ENCODE measurements at places on chromosomes 4 and X.

DNA sequence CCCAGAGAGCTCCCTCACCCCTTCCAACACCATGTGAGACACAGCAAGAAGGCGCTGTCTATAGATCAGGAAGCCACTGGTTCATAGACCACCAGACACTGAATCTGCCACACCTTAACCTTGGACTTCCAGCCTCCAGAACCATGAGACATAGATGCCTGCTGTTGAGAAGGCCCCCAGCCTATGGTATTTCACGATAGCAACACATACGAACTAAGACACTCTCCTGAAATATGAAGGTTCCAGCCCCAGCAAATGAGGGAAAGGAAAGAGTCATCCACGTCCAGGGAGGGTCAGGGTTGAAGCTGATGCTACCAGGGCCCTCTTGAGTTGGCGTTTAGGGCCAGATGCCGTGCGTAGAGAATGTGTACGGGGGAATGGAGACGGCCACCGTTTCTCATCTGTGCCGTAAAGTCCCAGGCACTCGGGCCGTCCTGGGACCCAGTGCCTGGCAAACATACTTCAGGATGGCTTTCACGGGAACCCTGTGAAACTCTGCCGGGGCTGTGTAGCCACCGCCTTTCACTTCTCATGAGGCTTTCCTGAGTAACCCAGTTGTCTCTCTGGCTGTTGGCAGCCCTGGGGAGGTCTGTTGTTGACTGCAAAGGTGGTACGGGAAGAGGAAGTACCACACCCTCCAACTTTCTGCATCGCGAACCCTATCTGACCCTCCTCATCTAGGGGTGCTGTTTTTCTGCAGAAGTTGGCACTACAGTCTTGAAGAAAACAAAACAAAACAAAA lies 17.7 kb upstream of the P2RY8 start:
- no peak for DNase-seq

- no peak for DNase-seq
These were observed 39.4 kb upstream of the TET2 start for GRCh38 chr4:105107095-105107856.

- no peak for DNase-seq
These were observed 139.2 kb upstream of the ANK2 start for GRCh38 chr4:112910109-112910736.

GRCh38 chr4:185837415-185838103 lies 25.6 kb upstream of the SORBS2 start:
- no peak for DNase-seq

DNA sequence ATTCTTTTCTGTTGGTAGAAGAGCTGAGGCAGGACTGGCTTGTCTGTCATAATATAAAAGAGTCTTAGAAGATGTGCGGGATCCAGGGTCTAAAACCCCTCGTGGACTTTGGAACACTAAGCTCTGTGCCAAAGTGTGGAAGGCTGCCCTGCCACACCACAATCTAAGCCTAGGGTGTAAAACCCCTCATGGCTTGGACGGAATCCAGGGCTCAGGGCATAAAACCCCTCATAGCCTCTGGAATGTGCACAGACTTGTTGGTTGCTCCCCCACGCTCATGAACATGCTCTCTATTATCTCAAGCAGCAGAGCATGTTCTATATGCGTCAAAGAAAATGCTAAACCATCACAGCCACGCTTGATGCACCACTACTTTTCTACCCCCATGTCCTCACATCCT lies 483.6 kb downstream of the GABRG1 start:
- DNase-seq: no peak

- DNase-seq: no peak
These were observed 214.4 kb upstream of the LEF1 start for GRCh38 chr4:108383157-108383556.

DNA sequence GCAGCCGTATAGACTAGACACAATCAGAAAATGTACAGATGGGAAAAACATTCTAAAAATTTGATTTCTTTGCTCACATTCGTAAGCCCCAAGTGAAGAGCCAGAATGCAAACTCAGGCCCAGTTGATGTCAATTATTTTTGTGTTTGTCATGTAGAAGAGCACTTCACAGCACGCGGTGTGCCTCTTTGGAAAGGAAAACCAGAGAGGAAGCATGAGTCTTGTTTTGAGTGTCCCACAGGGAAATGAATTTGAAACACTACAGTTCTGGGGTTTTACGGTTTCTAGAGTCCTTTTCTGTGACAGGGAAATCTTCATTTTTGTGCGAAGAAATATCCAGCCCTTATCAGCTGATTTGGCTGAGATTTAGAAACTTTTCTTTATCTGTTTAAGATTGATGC lies 554.6 kb upstream of the BOD1L1 start:
- no peak for DNase-seq

- DNase-seq: no peak
These were observed 166.8 kb downstream of the AFAP1 start for GRCh38 chr4:7772711-7773385.

- DNase-seq: no peak
These were observed 21.7 kb upstream of the GEMIN8 start for GRCh38 chrX:14051416-14051815.

GRCh38 chr4:78542373-78542772 lies 9.2 kb upstream of the ANXA3 start:
- DNase-seq: no peak

- DNase-seq: no peak
These were observed 40.2 kb downstream of the VSIG4 start for GRCh38 chrX:65999563-66000148.

- DNase-seq: no peak
These were observed 405.4 kb upstream of the CPEB2 start for GRCh38 chr4:14596904-14597303.

GRCh38 chrX:145502670-145503069 lies 255.4 kb downstream of the SPANXN1 start:
- DNase-seq: no peak

Data from HS-27A (cell line).